ENCODE measurements at places on chromosomes 3 and 15.

GRCh38 chr3:55159016-55159415 lies 231.2 kb upstream of the LRTM1 start:
- DNase-seq: no peak

GRCh38 chr15:86690566-86690965 lies 610.9 kb downstream of the AGBL1 start:
- DNase-seq: no peak

DNA sequence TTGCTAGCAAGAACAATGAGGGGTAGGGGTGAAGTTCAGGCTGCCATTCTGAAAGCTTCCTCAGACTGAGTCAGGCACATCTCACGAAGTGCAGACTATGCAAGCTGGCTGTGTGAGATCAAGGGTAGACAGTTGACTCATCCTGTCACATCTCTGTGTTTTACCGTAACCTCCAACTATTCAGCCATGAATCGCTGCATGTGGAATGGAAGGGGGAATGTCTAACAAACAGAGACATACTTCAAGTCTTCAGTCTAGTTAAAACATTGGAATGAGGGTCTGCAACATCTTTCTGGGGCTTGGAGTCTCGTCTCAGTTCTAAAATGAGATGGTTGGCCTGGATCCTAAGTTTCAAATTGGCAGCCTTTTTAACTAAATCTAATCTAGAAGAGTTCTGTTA lies 25.9 kb downstream of the AGTR1 start:
- no peak for DNase-seq

DNA sequence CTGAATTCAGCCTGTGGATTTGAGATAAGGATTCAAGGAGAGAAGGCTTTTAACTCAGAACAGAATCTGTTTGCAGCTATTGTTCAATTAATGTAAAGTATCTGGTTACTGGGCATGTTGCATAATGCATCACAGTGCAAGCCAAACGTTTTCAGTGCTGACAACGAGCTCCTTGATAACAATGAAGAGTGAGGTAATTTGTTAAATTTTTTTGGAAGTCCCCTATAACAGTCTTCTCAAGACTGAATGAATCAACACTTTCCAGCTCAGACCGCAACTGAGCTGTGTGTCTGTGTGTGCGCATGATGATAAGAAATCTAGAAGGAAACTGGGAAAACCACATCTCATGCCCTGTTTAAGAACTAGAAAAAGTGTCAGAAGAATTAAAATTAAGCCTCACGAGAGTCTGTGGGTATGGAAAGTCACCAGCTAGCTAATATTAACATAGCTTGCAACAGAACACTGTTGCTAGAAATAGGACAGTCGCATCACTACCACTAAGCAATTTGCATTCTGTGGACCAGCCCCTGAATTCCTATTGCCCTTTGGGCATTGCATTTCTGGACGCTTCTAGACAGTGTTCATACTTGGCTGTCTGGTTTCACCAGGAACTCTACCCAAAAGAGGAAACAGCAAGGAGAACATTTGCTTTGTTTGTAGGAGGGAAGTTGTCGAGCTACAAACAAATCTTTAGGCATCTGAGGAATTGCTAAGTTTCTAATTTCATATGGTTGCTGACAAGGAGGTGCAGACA lies 43.7 kb upstream of the ATP2C1 start:
- DNase-seq: no peak

- peak; percentile 59 for DNase-seq
Observed at GRCh38 chr15:29451201-29451781, 181.7 kb upstream of the NSMCE3 start.

GRCh38 chr15:60421544-60421943 lies 23.8 kb upstream of the ANXA2 start:
- no peak for DNase-seq

- no peak for DNase-seq
Observed at GRCh38 chr3:180828001-180828720, 84.3 kb upstream of the FXR1 start.

DNA sequence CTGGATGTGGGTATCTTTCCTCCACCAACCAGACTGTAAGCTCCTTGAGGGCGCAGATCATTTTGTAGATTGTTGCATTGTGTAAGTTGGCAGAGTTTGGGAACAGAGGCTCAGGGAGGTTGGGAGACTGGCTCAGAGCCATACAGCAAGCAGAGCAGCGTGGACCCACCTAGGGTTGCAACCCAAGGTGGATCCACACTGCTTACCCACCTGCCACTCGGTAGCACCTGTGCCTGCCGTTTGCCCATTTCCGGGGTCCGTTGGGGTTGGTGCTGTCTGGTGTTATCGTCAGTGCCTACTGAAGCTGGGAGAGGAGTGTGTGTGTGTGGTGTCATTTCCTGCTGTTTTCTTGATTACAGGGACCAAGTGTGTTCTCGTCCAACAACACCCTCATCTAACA lies 19.0 kb downstream of the SMAD6 start:
- no peak for DNase-seq

DNA sequence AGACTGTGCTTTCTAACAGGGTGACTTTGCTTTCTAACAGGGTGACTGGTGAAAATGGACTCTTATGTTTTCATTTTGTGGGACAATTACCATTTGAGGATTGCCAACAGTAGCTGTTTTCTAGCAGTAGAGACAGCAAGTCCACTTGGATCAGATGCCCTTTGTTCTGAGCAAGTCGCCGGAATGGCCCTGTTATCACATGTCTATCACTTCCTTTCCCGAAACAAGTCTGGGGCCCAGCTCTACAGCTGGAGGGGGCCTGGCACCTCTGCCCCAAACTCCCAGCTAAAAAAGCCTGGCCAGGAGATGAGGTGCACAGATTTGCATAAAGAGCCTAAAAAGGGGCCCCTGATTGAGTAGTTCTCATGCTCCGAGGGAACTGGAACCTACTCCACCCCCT lies 44.6 kb downstream of the THBS1 start:
- DNase-seq: no peak

GRCh38 chr3:69751074-69751476 lies 11.8 kb downstream of the MITF start:
- DNase-seq: no peak

DNA sequence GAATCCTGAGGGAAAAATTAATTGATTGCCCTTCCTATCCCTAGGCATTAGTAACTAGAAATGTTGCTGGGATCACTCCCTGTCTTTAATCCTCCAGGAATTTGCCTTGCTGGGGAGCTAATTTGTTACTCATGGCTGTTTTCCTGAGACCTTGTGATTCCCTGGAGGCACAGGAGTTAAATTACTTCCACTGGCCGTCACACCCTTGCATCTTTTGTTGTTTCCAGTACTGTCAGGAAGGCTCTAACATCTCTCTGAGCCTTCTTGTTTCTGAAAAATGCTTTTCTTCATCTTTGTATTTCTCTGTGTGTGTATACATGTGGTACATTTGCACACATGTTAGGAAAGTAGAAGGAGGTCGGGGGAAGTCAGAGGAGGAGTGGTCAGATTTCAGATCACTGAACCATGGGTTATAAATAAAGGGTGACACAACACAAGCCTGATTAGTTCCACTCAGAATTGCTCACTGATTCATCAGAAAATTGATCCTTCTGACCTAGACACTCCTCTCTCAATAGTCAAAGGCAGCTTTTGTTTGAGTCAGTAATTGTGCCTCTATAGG lies 23.5 kb upstream of the LRRFIP2 start:
- peak; percentile 54 for DNase-seq

DNA sequence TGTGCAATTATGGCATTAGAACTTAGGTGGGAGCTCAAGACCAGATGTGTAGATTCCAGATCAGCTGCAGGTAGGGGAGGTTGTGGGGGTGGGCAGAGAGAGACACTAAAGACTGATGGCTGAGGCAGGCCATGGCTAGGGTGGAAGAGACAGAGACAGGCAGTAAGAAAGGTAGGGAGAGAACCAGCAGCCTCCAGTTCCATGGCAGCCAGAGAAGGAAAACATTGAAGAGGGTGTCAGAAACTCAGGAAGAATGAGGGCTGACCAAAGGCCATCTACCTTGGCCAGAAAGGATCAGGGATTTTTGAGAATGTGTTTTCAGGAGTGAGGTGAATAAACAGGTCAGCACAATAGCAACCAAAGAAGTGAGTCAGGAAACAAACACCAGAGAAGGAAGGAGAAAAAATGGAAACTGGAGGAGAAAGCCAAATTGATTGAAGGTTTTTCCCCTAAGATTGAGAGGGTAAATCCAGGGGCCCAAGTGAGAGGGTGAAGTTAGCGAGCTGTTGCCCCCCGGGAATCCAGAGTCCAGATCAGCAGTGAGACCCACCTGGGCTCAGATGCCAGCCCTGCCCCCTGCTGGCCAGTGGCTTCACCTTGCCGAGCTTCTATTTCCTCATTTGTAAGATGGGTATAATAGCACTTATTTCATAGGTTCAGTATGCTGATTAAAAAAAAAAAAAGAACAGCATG lies 41.0 kb downstream of the ABHD2 start:
- peak; percentile 58 for DNase-seq

- peak; percentile 30 for DNase-seq
Observed at GRCh38 chr15:31262143-31262530, 64.5 kb upstream of the KLF13 start.

DNA sequence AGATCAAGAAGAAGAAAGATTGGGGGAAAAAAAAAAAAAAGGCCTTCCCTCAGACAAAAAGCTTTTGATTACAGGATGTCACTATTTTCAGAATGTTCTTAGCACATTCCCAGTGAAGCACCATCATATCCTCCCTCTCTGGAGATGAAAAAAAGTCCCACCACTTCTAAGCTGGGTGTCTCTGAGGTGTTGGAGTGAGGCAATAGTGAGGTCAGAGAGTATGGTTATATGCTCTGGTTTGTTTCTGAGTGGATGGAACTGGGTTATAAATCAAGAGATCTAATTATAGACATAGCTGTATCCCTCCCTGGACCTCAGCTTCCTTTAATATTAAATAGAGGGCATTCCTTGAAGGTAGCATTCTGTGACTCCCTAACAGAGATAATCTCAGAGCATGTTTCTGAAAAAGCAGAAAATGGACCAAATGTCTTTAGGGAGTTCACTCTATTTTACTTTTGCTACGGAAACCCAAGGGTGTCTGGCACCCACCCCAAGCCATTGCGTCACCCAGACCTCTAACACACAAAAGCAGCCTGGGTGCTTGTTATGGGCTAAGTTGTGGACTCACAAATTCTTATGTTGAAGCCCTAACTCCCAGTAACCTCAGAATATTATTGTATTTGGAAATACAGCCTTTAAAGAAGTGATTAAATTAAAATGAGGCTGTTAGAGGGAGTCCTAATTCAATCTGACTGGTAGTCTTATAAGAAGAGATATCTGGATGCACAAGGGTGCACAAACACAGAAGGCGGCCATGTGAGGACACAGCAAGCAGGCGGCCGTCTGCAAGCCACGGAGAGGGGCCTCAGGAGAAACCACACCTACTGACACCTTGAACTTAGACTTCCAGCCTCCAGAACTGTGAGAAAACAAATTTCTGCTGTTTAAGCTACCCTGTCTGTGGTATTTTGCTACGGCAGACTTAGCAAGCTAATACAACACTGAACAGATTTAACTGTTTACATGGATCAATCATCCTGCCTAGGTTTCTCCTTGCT lies 81.5 kb downstream of the MB21D2 start:
- no peak for DNase-seq

DNA sequence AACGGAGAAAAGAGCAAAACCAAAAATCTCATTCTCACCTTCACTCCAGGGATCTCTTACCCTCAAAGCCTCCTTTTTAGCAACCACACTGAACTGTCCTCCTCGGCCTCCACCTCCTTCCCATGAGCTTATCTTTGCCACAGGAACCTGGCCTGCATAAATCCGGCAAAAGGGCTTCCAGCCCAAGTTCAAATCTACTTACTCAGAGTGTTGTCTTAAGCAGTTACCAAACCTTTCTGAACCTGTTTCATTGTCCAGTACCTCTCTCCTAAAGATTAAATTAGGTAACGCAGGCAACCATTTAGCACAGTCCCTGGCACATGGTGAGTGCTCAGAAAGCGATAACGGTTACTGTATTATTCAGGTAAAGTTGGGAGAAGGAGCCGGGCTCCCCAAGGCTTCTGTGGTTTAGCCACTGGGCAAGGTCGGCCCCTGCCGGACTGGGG lies 777 bp downstream of the CIB1 start:
- peak; percentile 29 for DNase-seq

- no peak for DNase-seq
Observed at GRCh38 chr3:179174316-179174715, 26.2 kb downstream of the PIK3CA start.

DNA sequence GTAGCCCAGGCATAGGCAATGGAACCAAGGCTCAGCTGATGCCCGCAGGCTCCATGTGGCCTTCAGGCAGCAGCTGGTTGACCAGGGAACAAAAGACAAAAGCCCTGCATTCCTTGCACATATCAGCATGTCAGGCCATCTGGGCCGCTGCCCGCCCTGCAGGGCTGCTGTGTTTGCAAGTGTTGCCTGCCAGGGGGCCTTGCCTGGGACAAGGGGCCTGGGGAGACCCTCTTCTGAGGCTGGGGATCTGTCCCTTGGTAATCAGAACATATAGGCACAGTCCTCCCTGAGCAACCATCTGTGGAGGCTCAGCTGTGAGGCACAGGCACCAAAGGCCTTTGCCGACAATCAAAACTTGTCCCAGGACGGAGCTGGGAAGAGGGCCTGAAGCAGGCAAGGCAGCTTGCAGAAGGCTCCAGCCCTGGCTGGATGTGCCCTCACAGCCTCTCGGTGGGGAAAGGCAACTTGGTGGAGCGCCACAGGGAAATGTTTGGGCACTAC lies 138.2 kb downstream of the TPRA1 start:
- peak; percentile 69 for DNase-seq

- DNase-seq: no peak
Observed at GRCh38 chr3:175105066-175105465, 245.9 kb downstream of the NAALADL2 start.

- no peak for DNase-seq
Observed at GRCh38 chr15:39409876-39410530, 170.9 kb upstream of the THBS1 start.

DNA sequence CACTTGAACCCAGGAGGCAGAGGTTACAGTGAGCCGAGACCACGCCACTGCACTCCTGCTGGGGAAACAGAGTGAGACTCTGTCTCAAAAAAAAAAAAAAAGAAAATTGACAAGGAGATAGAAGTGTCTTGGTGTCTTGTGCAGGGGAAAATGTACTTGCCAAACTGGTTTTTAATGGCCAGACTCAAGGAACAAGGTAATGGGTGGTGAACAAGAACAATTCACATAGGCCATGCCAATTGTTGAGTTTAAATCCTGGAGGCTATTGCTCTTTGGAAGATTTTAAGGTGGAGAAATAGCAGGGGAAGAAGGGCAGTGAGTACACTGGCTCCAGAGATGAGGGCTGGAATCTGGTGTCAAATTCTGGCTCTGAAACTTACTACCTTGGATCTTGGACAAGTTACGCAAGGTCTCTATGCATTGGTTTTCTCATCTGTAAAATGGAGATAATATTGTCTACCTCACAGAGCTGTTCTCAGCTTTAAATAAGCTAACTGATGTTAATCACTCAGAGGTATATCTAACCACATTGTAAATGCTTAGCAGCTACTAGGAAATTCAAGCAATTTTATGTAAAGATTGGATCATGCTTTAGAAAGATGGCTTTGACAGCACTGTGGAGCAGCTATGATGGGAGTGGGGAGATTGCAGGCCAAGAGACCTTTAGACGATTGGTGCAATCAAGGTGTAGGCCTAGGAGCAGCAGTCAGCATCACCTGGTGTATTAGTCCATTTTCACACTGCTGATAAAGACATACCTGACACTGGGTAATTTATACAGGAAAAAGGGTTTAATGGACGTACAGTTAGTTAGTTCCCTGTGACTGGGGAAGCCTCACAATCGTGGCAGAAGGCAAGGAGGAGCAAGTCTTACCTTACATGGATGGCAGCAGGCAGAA lies 78.3 kb downstream of the B3GALNT1 start:
- no peak for DNase-seq

- peak; percentile 78 for DNase-seq
Observed at GRCh38 chr3:107523539-107524325, 970 bp downstream of the BBX start.

GRCh38 chr3:127610105-127610504 lies 11.9 kb downstream of the MCM2 start:
- no peak for DNase-seq

GRCh38 chr3:66499881-66500575 lies 794 bp downstream of the LRIG1 start:
- DNase-seq: peak; percentile 70

Data from ecto neural progenitor cell (in vitro differentiated cells).